HEK293T (cell line): ENCODE measurements at places on chromosomes 11 and 22.

DNA sequence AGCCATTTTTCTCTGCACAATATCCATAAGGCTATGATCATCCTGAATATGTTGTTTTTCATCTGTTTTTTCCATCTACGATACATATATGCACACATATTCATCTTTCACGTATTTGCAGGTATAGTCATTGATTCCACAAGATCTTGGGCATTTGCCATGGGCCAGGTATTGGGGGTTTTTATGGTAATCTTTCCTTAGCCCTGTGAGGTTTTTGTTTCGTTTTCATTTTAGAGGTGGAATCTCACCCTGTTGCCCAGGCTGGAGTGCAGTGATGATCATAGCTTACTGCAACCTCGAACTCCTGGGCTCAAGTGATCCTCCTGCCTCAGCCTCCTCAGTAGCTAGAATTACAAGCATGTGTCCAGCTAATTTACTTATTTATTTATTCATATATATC is 20.0 kb downstream of the CD6 start:
- DNase-seq, result no peak

DNA sequence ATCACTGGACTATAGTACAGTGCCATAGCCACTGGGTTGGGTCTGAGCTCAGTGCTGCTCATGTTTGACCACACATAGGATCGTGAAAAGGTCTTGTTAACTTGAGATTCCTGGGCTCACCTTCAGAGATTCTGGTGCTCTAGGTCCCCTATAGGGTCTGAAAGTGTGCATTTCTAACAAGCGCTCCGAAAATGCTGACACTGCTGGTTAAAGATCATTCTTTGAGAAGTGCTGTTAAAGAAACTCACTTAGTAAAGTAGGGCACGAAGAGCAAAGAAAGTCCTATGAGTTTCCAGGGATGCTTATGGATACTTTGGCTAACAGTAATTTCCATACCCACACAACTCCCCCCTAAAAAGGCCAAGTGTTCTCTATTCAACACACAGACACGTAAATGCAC is 108.1 kb upstream of the PAX6 start:
- DNase-seq, result no peak

DNA sequence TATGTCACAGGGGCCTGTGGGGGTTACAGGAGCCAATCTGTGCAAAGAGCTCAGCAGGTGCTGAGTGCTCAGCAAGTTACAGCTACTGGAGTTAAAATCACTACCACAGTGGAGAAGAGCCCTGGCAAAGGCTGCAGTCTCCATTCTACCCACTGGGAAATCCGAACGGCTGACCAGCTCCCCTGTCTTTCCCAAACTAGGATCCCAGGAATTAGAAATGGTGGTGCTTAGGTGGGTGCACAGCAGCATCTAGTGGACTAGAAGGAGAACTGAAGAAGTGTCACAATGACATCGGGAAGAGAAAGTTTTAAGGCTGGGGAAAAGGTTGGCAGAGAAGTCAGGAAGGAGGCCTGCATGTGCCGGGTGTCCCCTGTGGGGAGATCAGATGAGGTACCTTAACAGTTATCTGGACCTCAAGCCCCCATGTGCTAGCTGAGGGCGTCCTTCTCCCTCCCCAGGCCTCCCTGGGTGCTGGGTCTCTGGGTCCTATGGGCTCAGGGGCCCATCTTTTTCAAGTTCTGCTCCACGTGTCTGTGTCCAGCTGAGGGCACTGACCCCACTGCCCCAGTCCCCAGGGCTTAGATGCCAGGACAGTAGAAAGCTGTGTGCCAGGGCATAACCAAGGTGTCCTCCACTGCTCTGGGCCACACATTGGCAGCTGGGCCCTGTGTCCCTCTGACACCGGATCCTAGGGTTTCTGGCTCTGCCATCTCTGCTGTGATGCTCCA is 1.9 kb downstream of the PIWIL3 start:
- peak; percentile 72 for DNase-seq

DNA sequence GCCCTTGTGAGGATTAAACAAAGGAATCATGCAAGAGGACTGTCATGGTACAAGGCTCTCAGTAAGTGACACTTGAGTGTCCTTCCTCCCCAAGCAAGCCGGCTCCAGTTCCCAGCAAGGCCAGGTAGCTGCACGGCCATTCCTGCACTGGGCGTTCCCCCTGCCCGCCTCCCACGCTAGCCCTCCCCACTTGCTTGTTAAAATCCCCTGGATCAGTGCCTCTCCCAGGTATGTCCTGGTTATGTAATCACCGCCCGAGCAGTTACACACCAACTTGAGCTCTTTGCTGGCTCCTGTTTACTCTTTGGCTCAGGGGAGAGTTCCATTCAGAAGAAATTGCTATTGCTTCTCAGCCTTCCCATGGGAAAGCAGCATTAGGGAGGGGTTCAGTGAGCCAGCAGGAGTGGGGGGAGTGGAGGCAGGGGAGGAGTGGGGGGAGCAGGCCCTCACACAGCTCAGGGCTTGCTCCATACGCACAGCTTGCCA is 19.4 kb upstream of the MYEOV start:
- DNase-seq, result no peak

GRCh38 chr11:119085437-119085847 is 761 bp downstream of the HMBS start:
- DNase-seq, result no peak

- DNase-seq, result no peak
Observed at GRCh38 chr11:69477086-69477485, 4.4 kb upstream of the LINC01488 start.

GRCh38 chr11:118152552-118153471 is at the start of gene SCN4B:
Gene SCN4B (minus strand): TSS chr11:118152823. CDS start chr11:118152673, 150 bp downstream.
- DNase-seq, result peak; percentile 84

- DNase-seq, result no peak
Observed at GRCh38 chr11:4093519-4094347, 866 bp upstream of the RRM1 start.

GRCh38 chr11:80379620-80380278 is 938.9 kb upstream of the TENM4 start:
- no peak for DNase-seq

- no peak for DNase-seq
Observed at GRCh38 chr22:44537467-44537866, 39.4 kb upstream of the RTL6 start.
